H9 (cell line): ENCODE measurements at places on chromosomes 13 and 19.

DNA sequence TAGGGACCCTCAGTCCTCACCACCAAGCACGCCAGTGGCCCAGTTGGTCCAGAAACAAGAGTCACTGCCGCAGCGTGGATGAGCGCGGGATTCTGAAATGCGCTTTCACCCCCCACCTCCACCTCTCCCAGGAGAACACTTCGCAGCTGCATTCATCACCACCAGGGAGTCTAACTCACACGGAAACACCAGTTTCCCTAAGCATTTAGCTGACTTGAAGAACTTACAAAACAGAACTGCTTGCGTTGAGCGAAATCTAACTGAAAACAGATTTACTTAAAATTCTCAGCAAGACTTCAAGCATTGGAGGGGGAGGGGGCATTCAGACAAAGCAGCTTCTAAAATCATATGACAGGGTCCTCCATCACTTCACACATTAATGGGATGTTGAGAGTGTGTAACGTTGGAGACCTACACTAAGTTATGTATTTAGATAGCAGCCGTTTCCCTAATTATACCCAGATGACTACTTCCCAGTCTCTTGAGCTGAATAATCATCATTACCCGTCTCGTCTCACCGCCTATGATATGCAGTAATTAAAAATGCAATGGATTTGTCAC, 258.2 kb upstream of the IRS2 start:
- no peak for DNase-seq

DNA sequence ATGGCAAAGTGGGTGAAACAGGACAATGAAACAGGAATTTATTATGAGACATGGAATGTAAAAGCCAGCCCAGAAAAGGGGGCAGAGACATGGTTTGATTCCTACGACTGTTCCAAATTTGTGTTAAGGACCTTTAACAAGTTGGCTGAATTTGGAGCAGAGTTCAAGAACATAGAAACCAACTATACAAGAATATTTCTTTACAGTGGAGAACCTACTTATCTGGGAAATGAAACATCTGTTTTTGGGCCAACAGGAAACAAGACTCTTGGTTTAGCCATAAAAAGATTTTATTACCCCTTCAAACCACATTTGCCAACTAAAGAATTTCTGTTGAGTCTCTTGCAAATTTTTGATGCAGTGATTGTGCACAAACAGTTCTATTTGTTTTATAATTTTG, 8.6 kb downstream of the CLN5 start:
- DNase-seq, result no peak

DNA sequence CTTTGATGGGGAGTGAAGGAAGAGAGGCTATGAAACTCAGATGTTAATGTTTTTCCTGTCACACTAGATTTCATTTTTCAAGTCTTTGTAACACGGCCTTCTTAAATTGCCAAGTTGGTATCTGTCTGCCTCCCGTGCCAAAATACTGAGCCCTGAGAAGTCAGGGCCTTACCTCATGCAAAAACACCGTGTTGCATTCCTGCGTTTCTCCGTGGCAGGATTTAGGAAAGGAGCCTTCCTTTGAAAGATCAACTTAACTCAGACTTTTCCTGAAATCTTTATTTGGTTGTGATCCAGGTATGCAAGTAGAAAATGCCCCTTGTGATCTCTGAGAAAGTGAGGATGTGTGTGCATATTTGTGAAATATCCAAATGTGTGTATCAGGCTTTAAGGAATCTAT, 1291.0 kb upstream of the SLC10A2 start:
- DNase-seq, result no peak

DNA sequence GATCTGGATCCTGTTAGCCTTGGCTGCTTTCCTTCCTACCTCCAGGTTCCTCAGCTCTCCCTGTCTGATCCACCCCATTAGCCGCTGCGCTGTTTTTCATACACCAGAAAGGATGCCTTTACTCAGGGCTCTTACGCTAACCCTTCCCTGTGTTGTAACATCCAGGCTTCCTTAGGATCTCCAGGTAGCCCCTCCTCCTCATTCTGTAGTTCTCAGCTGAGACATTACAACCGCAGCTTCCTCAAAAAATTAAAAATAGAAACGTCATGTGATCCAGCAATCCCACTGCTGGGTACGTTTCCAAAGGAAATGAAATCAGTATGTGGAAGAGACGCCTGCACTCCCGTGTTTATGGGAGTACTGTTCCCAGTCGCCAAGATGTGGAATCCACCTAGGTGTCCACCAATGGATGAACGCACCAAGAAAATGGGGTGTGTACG, 18.4 kb upstream of the MYADM start:
- no peak for DNase-seq

DNA sequence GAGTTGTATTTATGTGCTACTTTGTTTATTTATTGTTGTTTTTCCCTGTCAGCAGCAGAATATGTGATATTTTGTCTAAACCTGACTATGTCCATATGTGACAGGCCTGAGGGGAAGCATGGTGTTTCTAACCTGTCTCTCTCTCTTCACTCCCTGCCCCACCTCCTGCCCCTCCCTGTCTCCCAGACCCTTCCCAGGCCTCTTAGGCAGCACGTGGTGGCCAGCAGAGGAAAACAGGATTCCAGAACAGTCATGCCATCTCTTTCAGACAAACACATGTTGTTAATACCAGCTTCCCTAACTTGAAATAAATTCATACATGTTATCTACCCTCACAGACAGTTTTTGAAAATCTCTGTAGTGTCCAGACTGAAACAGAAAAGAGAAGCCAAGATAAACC, 31.0 kb upstream of the ATP11A start:
- DNase-seq, result no peak

DNA sequence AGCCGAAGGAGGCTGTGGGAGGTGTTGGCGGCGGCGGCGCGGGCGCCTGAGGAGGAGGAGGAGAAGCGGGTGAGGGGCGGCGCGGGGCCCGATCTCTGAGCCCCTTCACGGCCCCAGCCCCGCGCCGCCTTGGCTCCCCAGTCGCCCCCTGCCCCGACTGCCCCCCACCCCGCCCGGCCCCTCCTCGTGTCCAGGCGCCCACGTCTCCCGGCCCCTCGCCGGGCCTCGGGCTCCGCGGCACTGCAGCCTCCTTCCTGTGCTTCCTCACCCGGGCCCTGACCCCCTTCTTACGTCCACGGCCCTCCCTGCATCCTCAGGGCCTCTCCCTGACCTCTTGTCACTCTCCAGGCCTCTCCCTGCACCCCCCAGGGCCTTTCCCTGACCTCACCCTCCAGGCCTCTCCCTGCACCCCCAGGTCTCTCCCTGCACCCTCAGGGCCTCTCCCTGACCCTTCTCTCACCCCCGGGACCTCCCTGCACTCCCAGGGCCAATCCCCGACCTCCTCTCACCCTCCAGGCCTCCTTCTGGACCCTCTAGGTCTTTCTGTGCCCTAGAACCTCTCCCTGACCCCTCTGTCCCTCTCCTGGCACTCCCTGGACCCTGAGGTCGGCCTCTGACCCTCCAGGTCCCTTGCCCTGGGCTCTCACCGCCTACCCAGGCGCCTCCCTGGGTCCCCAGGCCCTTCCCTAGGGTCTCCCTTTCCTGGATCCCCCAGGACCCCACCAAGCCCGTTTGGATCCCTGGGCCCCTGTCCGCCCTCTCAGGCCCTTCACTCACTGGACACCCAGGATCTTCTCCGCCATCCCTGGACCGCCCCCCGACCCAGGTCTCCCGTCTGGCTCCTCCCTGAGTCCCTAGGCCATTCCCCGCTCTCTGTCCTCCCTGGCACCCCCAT, 460 bp downstream of the KMT5C start:
- peak; percentile 52 for DNase-seq

- DNase-seq, result no peak
Measured at GRCh38 chr13:32159137-32159869, 127.7 kb downstream of the FRY start.

- no peak for DNase-seq
Measured at GRCh38 chr19:45739498-45740439, 6.5 kb downstream of the MEIOSIN start.

GRCh38 chr13:77492982-77493381, 42.5 kb upstream of the SCEL start:
- DNase-seq, result no peak

DNA sequence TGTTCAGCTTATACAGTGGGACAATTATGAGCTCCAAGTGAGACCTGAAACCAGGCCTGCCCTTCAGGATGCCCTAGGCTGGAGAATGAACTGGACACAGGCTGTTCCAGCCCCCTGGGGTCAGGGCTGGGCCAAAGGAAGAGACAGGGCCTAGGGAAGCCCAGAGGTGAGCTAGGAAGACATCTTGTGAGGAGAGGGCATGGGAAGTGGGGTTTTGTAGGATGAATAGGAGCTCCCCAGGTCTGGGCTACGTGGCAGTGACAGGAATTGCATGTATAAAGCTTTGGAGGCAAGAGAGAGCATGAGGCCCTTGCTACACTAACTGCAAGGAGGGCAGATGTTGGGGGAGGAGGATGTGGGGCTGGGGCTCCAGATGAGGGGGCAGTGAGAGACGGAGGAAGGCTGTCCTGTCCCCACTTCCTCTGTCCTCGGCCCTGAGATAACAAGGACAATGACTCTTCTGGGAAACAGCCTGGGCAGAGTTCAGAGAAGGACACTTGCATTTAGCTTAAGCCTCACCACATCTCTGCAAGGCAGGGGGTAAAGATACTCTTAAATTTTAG, 1.5 kb upstream of the TBXA2R start:
- no peak for DNase-seq

DNA sequence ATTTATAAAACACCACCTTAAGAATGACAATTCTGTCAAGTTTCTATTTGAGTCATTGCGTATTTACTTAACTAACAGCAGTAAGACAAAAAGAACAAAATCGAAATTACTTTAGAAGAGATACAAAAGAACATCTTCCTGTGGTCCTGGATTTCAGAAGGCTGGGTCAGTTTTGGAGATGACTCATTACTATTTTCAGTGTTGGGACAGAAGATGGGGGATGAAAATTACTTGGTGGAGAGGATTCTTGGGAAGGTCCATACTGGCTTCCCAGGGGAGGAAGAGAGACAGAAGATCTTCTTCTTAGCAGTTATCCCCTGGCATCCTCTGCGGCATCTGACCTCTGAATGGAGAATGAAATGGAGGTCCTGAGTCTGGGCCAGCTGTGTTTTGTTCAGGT, 33.5 kb upstream of the CSNK1A1L start:
- DNase-seq, result no peak

DNA sequence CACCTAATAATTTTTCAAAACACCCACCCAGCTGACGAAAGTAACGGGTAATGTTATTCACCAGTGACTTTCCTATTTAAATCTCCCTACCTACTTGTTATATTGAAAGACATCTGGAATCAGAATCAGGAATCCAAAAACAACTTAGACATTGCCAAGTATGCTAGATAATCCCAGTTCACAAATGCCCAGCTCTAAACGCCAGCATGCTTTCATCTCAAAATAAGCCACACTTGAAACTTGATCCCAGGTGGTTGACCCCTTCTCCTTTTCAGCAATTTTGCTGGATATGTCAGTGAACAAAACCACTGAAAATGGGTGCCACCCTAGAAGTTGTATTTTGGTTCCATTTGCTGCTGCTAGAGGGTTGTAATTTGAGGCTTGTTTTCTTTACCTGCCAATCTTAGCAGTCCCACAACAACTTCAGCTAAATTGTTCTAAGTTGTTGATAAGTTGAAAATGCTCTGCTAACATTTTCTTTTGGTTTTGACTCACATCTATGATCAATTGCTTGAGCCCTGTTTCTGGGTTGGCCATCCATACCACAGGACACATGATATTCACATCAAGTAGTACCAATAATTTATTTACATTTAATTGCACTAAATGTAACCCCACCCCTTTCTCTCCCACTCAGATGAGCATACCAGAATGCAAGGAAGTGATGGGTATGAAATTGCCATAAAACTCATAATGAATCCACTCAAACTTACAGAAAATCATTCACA, 66.4 kb downstream of the DCT start:
- DNase-seq, result no peak

GRCh38 chr13:68081061-68081460, 850.9 kb upstream of the PCDH9 start:
- no peak for DNase-seq

DNA sequence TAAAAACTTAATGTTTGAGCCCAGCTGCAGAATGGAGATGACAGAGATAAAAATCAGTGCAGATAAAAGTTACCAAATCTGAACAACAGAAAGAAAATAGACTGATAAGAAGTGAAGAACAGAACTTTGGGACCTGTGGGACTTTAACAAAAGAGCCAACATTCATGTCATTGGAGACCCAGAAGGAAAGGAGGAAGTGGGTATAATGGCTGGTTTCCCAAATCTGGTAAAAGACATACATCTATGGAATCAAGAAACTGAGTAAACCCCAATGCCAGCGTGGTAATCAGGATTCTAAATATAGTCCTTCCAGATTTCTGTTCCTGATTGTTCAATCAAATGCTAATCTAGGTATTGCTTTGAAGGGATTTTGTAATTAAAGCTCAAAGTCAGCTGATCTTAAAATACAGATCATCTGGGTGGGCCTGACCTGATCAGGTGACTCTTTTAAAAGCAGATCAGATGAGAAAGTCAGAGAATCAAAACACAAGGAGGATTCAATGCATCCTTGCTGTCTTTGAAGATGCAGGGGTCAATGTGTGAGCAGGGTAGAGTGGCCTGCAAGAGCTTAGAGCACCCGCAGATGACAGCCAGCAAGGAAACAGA, 25.3 kb upstream of the CEACAM20 start:
- no peak for DNase-seq

- DNase-seq, result peak; percentile 48
Measured at GRCh38 chr19:13463296-13463695, 43.0 kb downstream of the CACNA1A start.

DNA sequence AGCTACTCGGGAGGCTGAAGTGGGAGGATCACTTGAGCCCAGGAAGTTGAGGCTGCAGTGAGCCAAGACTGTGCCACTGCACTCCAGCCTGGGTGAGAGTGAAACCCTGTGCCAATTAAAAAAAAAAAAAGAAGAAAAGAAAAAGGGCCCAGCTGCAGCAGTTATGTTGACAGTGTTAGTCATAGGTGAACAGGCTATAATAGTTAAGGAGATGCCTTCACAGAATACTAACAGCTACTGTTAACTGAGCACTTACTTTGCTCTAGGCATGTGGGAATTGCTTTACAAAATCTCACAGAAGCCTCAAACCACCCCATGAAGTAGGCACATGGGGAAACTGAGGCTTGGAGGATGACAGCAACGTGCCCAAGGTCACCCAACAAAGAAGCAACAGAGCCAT, 3.9 kb downstream of the FBXO17 start:
- no peak for DNase-seq

GRCh38 chr19:519449-519865, 12.1 kb upstream of the CDC34 start:
- no peak for DNase-seq
